ENCODE measurements at places on chromosomes 7 and 10. TPM values are rescaled to one million over a fixed set of nuclear protein-coding genes. Genes with fewer than 3 reads are reported as not detected.

The ELN gene
- 0.86 TPM for total RNA-seq

The CYP2C8 gene
- not detected for total RNA-seq

The EIF3A gene
- 147 TPM for total RNA-seq

The PIK3AP1 gene
- 0.43 TPM for total RNA-seq

The LRRC61 gene
- 2.3 TPM for total RNA-seq
